Cardiac fibroblast (primary cell): ENCODE measurements at places on chromosomes 12 and 14.

GRCh38 chr14:33229269-33229929 lies 290.7 kb downstream of the NPAS3 start:
- no peak for DNase-seq

GRCh38 chr12:2488131-2488530 lies 306.6 kb upstream of the FKBP4 start:
- no peak for DNase-seq

DNA sequence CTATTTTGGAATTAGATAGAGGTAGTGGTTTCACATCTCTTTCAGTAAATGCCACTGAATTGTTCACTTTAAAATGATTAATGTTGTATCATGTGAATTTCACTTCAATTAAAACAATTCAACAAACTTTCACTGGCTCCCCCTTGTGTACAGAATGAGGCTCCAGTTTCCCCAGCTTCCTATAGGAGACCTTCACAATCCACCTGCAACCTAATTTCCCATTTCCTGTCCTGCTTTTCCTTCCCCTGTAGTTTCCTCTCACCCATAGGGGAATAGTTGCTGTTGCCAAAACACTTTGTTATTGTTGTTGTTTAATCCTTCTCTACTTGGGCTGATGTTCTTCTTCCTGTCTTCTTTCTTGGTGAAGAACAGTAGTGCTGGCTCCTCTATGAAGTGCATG lies 59.8 kb downstream of the NPAS3 start:
- peak; percentile 57 for DNase-seq

DNA sequence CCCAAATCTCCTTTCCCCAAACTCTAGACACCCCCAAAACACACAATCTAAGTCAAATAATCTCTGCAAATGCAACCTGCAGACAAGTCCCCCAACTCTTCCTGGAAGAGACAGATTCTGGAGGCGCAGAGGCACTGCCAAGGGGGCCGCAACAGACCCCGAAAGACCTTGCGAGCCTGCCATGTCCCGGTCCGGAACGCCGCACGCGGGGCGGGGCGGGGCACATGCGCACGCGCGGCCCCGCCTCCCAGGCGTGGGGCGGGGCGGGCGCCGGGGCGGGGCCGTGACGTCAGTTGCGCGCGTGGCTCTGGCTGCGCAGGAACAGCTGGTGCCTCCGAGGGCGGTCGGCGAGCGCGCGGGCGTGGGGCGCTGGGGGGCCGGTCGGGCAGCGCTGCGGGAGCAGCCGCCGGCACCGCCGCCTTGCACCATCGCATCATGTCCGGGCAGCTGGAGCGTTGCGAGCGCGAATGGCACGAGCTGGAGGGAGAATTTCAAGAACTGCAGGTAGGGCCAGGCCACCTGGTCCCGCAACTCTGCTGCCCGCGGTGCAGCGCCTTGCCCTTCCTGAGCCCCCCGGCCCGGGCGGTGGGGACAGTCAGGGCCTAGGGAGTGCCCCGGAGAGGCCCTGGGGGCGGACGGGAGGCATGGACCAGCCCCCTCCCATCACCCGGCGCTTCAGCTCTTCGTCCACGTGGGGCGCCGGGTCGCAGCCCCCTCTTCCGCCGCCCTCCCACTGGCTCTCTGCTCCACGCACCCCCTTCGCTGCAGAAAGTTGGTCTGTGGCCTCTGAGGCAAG lies at the start of gene TMEM120B:
Gene TMEM120B (plus strand): TSS at position 292 of the 796 bp plus-strand sequence. CDS start 144 bp downstream, at position 436.
- DNase-seq = peak; percentile 78

- DNase-seq = no peak
Measured at GRCh38 chr12:2557597-2557996, 237.2 kb upstream of the FKBP4 start.

GRCh38 chr12:93459097-93459496 lies 8.2 kb upstream of the MRPL42 start:
- no peak for DNase-seq
